H9 (cell line): ENCODE measurements at places on chromosomes 4 and X.

DNA sequence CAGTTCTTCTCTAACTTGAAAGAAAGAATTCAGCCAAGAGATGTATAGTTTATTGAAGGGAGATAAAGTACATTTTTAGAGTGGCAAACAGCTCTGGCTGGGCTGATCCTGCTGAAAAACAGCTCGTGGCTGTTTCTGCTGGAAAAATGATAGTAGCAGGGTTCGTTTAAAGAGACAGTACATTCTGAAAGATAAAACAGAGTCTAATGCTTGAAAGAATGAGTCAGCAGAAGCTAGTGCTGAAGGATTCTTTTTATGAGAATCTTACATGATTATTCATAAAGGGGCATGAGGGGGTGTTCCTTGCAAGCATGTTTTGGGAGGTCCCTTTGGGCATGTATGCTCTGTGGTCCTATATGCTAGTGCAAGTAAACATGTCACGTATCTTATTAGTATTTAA, 790.0 kb downstream of the PCDH18 start:
- DNase-seq: no peak

DNA sequence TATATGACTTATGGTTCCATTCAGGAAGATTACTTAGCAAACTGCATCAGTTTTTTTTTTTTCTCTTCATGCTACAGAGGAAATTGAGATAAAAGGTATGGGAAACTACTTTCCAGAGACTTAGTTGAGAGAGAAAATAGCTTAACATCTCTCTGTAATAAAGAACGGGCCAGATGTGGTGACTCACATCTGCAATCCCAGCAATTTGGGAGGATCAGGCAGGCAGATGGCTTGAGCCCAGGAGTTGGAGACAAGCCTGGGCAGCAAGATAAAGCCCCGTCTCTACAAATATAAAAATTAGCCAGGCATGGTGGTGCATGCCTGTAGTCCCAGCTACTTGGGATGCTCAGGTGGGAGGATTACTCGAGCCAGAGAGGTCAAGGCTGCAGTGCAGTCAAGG, 271.2 kb upstream of the TENM3 start:
- DNase-seq: no peak

GRCh38 chr4:21946858-21947257, 1.7 kb downstream of the KCNIP4 start:
- no peak for DNase-seq

GRCh38 chrX:100946299-100946927, 17.7 kb upstream of the XKRX start:
- DNase-seq: no peak

GRCh38 chr4:1539859-1540600, 133.8 kb upstream of the NKX1-1 start:
- DNase-seq: no peak

DNA sequence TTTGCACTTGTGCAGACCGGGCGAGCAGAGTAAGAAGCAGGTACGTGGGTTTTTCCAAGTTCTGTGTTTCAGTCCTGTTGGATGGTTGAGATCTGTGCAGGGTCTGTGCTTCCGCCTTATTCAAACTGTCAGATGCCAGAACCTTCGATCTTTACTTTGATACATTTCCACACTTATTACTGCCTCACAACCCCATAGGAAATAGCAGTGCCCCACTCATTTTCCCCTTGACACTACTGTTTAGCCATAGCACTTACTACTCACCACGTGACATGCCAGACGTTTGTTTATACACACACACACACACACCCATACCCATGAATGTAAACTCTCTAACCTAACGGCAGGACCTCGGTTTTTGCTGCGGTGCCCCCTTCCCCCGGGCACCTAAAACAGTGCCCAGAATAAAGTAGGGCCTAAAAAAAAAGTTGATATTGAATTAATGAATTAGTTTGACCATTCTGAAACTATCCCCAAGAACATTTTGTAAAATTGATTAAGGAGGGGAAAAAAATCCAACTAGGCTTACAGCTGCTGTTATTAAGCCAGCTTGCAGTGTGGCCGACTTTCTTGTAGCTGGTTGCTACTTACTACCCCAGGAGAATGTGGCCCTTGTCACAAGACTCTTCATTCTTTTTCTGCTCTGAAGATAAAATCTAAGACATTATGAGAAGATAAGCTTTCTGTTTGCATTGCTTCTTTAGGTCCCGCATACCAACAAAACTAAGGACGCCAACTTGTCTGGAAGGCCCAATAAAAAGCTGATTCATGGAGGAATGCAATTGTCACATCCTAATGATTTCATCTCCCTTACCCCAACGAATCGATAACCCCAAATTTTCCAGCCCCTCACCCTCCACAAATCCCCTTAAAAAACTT, 704 bp upstream of the SEPSECS start:
- DNase-seq: no peak

GRCh38 chrX:5307416-5307815, 921.3 kb downstream of the NLGN4X start:
- no peak for DNase-seq
